NCI-H2171 (cell line): ENCODE measurements at places on chromosomes 11 and 22.

- DNase-seq = no peak
Measured at GRCh38 chr11:13308704-13309103, 31.1 kb downstream of the BMAL1 start.

GRCh38 chr11:40376331-40376730 lies 1083.1 kb downstream of the LRRC4C start:
- no peak for DNase-seq

DNA sequence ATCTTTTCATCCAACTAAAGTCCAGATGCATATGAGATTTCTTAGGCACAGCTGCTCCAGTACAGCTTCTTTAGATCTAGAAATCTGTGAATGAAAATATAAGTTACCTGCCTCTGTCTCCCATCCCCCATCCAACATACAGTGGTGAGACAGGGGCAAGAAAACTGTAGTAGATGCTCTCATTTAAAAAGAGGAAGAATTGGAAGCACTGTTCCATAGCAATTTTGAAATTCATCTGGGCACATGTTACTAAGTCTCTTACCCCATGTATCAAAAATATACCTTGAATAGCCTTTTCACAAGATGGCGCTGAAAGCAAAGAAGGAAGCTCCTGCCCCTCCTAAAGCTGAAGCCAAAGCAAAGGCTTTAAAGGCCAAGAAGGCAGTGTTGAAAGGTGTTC lies 37.8 kb downstream of the HSD17B12 start:
- DNase-seq = no peak

DNA sequence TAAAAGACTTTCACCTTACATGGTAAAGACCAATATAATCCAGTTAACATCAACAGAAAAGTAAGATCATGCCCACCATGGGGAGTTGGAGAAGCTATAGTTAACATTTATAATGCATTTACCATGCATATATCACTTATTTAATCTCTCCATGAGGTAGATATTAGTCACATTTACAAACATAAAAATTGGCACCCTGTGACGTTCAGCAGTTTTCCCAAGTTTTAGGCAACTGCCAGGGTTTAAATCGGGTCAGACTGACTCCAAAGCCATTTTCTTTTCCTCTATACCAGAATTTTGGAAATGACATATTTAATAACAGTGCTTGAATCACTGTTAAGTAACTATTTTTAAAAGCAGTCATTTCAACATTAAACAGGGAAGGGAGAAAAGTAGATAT lies 266.3 kb downstream of the DDX10 start:
- DNase-seq = no peak

- DNase-seq = no peak
Measured at GRCh38 chr11:46321757-46322156, 25.5 kb upstream of the DGKZ start.

DNA sequence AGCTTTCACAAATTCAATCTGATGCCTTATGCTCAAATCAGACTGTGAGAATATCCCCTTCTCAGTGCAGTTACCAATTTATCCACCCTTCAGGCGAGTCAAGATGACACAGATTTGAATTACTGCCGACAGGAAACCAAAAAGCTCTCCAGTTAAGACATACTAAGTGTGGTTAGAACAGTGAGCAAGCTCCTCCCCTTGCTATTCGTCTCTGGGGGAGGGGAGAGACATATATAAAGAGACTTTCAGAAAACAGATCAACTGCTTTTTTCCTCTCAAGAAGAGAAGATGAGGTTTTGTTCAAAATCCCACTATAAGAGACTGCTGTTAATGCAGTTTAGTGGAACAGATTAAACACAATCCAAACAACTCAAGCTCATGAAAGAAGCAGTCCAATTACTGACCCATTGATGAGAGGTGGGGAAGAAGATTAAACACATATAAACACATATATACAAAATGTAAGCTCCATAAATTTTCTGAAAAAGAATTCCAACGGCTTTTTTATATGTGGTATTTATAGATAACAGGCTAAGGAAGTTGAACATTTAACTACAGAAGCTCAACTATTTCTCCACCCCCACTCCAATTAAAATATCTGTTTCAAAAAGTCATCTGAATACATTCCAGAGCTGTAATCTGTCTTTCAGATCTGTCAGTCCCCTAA lies 102.7 kb downstream of the MRTFA start:
- no peak for DNase-seq

DNA sequence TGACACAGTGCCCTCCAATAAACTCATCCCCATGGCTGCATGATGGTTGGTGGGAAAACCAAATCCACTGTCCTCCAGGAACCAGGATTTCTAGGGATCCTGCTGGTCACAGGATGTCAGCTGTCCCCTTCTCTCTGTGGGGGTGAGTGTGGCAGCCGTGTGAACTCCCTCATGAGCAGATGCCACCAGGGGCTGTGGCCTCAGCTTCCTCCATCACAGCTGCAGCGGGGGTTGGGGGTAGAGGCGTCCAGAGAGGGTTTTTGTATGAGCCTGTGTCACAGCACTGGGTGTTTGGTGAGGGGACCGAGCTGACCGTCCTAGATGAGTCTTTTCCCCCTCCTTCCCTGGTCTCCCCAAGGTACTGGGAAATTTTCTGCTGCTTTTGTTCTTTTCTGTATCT lies 26.4 kb downstream of the IGLL5 start:
- no peak for DNase-seq
